ENCODE measurements at places on chromosomes 2 and 18. TPM values are rescaled to one million over a fixed set of nuclear protein-coding genes. Genes with fewer than 3 reads are reported as not detected.
A peak's percentile ranks its signal among the peaks of the same experiment; 100 is the strongest.

- no peak for DNase-seq
Observed at GRCh38 chr2:222465746-222466145, 41.4 kb downstream of the SGPP2 start.

CXCR4 gene
- under 0.01 TPM for total RNA-seq

DNA sequence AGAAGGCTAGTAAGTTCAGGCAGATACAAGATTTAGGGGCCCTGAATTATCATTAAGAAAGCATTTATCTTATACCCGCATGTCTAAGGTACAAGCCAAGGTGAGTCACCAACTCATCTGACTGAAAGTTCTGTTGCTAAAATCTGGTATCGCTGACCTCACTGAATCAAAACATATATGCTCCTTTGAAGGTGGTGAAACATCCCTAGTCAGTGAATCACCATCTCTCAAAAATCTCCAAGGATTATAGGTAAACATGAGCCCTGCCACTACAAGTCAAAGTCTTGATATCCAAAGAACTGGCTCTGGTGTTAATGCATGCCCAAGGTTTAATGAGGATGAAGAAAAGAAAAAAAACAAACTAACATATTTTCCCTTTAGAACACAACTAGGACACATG is 43.5 kb downstream of the IRS1 start:
- DNase-seq, result peak; percentile 100

LRRTM1 gene
- not detected for total RNA-seq

SLC25A12 gene
- total RNA-seq, result 7.2 TPM

DNA sequence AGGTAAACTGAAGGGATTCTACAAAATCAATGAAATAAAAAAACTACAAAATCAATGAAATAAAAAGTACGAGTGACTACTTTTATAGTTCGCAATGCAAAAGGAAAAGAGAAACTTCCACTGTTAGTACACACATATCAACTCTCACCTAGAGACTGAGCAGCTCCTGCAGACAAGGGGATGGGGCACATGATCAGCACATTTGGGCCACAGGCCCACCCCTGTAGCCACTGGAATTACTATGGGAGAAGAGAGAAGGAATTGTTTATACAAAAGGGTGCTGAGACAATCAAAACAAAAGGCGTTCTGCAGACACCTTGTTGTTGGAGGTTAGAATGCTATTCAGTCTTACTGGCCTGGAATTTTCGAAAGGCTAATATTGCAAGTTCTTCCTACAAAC is 34.7 kb upstream of the CD226 start:
- DNase-seq, result no peak

KCNE4 gene
- total RNA-seq, result 0.26 TPM

DNA sequence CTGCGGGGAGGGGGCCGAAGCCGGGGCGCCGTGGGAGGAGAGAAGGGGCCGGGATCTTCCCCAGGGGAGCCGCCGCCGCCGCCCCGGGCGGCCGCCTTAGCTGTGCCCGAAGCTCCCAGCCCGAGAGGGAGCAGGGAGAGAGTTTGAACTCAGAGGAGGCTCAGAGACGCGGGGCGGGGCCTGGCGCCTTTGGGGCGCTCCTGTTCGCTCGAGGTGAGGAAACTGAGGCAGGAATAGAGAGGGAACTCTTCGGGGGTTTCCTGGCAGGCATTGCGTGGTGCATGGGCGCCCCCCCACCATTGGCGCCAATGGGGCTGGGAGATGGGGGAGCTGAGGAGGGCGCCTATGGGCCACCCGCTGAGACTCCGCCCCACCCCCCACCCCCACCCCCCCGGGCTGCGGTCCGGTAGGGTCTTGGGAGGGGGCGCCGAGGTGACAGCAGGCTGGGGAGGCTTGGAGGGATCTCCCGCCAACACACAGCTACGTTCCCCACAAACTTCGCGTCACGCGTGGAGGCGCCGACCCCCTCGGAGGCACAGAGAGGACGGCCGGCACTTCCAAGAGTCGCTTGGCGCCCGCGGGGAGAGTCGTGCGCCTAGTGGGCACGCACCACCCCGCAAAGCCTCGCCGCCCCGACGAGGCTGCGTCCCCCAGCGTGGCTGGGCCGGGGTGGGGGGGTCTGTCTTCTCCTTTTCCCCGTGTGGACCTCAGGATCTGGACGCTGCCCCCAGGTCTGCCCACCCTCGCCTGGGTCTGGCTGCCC is 680 bp downstream of the CTDSP1 start:
- no peak for DNase-seq

INPP4A gene
- 18.2 TPM for total RNA-seq

- no peak for DNase-seq
Observed at GRCh38 chr18:63363951-63364350, 3.1 kb downstream of the KDSR start.

DNA sequence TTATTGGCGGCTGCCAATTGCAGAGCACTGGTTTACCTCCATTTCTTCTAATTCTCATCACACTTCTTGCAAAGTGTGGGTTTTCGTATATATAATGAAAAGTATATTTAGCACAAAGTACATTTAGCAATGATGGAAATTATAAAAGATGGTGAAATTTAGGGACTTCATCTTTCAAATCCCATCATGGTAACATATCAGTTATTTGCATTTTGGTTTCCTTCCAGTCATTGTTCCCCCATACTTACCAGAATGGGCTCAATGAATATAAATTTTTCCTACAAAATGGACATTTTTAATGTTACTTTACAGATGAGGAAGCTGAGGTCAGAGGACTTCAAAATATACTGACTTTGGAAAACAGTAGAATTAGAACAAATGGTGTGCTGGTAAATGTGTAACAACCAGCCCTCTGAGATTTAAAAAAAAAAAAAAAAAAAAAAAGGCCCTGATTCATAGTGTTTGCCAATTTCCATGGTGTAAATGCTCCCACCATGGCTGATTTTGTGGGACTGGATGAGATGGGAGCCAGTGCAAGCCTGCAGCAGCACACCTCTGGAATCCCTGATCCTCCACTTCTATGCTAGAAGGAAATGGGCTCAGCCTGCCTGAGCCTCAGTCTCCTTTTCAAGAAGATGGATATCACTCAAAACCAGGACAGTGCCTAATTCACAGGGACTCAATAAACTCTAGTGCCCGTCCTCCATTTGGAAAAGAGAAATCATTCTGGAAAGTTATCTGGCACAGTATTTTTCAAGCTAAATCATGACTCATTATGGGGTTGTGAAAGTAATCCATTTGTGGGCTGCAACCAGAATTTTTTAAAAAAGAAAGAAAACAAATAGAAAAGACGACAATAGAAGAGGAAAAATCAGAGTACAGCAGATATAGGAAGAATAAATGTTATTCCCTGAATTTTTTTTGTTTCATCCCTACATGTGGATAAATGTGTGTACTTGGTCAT is 34.0 kb downstream of the LBH start:
- DNase-seq, result peak; percentile 21

DNA sequence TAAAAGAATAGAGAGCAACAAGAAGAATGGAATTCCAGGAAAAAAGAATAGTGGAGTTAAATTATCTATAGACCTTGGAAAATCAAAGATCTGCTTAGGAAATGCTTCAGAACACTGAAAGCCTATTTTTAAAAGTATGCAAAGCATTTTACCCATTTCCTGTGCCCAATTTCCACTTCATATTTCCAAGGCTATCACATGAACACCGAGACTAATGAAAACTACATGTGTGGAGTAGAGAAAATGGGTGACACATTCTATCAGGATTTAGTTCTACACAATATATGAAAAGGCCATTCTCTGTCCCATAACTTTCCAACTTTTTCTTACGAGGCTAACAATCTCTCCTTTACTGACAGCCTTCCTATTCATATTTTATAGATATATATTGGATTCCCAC is 279.4 kb downstream of the CCDC178 start:
- no peak for DNase-seq

REG3G gene
- total RNA-seq, result not detected
